ENCODE measurements at places on chromosomes 1 and 21. TPM values are rescaled to one million over a fixed set of nuclear protein-coding genes. Genes with fewer than 3 reads are reported as not detected.
A peak's percentile ranks its signal among the peaks of the same experiment; 100 is the strongest.

DNA sequence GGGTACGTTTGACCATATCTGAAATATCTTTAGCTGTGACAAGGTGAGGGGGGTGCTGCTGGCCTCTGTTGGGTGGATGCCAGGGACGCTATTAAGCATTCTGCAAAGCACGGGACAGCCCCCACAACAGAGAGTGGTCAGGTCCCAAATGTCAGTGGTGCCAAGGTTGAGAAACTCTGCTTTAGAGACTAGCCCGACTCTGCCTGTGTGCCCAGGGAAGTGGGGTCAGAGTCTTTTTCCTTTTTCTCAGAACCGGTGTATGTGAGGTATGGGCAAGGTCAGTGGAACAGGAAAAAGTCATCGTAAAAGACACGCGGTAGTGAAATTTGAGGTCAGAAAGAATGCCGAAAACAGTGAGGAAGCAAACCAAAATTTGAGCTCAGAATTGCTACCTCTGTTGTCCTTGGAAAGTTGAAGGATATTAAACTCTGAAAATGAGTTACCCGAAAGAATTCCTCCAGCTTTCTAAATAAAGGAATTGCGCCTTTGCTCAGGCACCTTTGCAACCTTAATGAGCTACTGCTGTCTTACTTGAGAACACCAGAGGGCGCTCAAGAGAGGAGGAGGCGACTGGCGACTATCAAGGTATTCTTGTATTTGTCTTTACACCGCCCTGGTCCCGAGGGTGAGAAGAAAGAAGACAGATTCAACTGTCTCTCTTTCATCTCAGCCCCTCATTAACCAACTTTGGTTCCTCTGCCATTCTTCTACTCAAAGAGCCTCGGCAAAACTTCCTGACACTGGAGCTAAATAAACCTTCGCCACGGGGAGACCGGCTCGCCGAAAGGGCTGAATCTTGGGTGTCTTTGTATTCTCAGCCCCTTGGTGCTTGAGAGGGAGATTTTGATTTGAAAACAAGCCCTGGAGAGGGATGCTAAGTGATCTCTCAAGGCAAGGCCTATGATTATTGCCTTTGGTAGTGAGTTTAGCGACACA lies 85.4 kb upstream of the OLIG2 start:
- DNase-seq: peak; percentile 18

DNA sequence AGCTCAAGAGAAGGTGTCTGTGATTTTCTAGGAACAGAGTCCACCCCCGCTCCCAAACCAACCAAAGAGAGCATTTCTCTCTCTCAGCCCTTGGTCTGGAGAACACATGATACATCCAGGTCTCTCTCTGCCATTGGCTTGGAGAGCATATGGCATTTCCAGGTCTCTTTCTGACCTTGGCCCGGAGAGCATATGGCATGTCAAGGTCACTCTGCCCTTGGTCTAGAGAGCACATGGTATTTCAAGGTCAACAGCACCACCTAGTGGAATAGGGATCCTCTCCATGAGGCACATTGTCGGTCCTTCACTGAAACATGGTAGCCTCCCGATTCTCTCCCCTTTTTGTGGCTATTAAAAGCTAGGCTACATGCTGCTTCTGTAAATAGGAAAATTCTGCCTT lies 437.7 kb upstream of the OLFM3 start:
- no peak for DNase-seq

- DNase-seq: no peak
These were observed 21.9 kb downstream of the RGS2 start for GRCh38 chr1:192830595-192831246.

GRCh38 chr1:152048416-152049009 lies 11.7 kb upstream of the S100A11 start:
- no peak for DNase-seq

GRCh38 chr1:29256394-29256793 lies 20.1 kb downstream of the PTPRU start:
- no peak for DNase-seq

DNA sequence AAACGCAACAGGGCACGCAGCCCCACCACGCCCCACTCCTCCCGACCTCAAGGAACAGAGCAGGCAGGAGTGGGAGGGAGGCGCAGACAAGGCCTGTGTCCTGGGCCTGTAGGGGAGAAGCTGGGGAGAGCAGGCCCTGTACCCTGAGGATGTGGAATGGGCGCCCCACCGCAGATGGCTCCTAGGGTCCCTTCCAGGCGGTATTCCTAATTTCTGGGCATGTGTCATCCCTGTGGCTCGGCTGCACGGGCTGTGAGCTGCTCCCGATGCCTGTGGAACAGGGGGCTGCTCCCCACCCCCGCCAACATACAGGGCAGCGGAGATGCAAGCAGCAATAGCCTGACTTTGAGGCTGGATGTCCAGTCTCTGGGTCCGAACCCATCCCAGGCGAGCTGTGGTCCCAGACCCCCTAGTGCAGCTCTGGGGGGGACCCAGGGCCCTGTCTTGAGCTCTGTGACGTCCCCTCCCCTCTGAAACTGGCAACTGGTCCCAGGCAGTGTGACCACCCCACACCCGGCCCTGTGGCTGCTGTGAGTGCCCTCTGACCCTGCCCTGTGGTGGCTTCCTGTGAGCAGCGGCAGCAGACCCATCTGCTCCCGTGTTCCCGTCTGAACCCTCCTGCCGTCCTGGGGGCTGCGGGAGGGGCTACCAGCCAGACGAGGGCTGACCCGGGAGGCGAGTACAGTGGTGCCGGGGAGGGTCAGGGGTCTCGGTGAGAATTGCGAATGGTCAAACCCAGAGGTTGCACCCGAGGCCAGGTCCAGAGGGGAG lies 13.9 kb upstream of the COL6A2 start:
- no peak for DNase-seq

GRCh38 chr21:43971201-43971991 lies 40.7 kb upstream of the TRAPPC10 start:
- DNase-seq: no peak

- peak; percentile 69 for DNase-seq
These were observed at the start of gene IRF2BP2 for GRCh38 chr1:234610061-234610665. Gene IRF2BP2 (minus strand): TSS chr1:234610178. CDS start chr1:234609494, 684 bp downstream.

DNA sequence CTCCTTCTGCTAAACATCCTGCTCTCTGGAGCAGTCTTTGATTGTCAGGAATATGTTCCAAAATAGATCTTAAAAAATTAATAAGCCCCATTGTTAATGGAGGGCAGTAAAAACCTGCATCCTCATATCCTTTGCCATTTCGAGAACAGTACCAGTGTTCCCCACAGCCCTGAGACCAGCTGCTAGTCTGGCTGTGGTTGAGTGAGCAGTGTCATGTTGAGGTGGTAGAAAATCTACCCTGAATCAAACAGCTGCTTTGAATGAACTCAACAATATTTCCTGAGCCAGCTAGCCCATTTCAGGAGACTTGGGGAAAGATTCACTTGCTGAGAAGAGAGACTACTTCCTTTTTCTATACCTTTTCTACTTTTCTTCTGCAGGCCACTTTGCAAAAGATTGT lies 24.4 kb downstream of the FABP3 start:
- DNase-seq: no peak

DNA sequence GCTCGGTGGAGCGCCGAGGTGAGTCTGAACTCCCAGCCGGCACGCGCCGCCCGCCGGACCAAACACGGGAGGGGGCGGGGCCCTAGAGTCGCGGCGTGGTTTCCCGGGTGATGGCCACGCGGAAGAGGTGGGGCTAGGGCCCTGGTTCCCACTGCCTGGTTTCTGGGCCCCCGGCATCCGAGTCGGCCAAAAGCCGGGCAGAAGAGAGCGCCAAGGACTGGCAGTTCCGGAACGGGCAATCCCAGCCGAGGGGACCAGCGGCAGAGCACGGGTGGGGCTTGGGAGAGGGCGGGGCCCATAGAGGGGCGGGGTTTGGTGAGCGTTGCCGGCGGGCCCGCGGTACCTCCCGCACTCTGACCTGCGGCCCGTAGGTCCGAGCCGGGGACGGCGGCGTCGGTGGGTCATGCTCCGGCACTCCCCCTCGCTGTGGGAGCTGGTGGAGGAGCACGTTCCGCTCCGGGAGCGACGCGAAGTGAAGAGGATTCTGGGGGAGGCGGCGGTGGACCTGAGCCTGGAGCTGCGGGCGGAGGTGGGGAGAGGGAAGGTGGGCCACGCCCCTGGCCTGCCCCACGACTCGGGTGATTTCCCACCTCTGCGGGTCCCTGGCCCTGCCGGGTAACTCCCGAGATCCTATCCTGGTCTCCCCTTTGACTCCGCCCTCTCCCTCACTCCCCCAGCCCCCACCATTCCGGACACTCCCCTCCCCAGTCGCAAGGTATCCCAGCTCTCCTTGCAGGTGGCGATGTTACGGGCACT lies at the start of gene CCDC24:
Gene CCDC24, plus strand, starts transcription at position 124 of the 756 bp plus-strand sequence. Its CDS starts 280 bp downstream, at position 404.
- peak; percentile 75 for DNase-seq

DNA sequence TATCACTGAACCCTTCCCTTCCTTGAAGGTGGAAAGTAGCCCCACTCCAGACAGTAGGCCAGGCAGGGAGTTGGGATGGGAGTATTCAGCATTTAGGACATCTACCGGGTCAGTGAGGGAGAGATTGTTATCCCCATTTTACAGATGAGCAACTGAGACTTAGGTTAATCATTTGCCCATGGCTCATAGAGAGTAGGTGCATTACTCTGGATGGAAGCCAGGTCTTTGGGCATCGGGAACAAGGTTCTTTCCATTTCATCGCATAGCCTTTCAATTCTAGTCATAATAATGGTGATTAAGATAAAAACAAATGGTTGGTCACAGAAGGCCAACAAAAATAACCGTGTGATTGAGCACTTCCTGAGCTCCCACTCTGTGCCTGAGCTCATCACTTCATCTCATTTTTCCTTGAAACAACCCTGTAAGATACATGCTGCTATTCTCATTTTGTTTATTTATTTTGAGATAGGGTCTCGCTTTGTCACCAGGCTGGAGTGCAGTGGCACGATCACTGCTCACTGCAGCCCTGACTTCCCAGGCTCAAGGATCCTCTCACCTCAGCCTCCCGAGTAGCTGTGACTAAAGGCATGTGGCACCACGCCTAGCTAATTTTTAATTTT lies 64.8 kb downstream of the NAV1 start:
- DNase-seq: no peak

GRCh38 chr1:212471286-212471685 lies 38.6 kb downstream of the NENF start:
- no peak for DNase-seq

GRCh38 chr1:1167398-1167821 lies 6.3 kb upstream of the TTLL10 start:
- no peak for DNase-seq

DNA sequence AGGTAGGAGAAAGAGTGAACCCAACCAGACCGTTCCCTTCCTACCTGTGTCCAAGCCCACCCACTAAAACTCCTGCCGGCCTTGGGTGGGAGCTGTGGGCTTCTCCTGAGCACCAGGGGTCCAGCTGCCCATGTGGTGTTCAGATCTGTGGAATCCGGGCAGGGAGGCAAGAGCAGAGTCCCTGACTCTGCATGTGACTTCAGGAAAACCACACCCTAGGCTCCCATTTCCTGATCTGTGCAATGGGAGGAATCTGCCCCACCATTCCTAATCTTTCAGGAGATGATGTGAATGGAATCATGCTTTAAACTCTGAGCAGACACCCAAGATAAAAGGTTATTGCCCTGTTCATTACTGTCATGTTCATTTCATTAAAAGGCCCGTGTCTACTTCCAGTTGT lies 27.6 kb downstream of the EIF2D start:
- no peak for DNase-seq

DNA sequence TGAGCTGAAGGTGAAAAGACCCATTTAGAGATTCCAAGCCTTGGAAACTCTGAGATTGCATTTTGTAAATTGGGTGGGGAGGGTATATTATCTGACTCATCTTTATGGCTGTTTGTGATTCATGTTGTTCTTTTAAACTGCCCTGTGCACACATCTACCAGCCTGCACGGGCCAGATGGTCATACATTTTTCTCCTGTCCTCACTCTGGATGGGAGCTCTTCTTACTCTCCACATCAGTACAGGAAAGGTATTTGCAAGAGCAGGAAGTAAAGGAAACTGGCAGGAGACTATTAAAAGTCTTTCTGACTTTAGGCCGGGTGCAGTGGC lies 14.3 kb upstream of the NMNAT2 start:
- no peak for DNase-seq

DNA sequence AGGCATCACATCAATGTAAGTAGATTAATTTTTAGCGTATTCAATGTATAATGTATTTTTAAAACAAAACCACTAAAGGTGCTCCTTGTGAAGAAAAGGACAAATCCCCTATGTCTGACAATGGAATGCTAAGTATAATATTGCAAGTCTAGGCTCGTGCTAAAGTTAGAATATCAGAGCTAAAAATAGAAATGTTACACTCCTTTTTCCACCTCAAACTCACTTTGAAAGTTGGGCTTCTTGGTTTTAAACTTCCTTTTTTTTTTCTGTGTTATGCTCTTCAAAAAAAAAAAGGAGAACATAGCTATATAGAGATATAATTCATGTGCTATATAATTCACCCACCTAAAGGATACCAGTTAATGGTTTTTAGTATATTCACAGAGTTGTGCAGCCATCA lies 3.6 kb upstream of the SERBP1 start:
- DNase-seq: no peak

DNA sequence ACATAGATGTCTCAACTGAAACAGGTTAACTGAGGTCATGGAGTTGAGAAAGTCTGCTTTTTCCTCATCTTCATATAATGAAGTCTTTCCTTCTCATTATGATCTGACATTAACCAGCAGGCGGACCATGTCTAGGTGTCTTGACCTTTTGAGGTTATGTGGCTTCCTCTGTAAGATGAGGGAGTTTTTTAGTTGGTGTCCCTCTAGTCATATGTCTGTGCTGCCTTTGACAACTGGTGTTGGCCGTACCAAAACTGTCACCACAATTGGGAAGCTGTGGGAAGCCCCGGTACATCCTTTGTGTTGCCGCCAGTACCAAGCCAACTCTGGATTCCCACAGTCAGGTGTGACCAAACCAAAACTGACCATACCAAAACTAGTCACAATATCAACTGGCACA lies 105.1 kb downstream of the PBX1 start:
- no peak for DNase-seq

GRCh38 chr1:182205351-182206022 lies 144.0 kb upstream of the ZNF648 start:
- DNase-seq: no peak

- DNase-seq: no peak
These were observed 165.0 kb upstream of the IRF2BP2 start for GRCh38 chr1:234774971-234775370.

- DNase-seq: no peak
These were observed 12.2 kb upstream of the GPR161 start for GRCh38 chr1:168148916-168149315.

GRCh38 chr1:188782220-188782841 lies 1695.3 kb downstream of the BRINP3 start:
- no peak for DNase-seq

- DNase-seq: no peak
These were observed 111.1 kb downstream of the TLR5 start for GRCh38 chr1:223031733-223032601.

- no peak for DNase-seq
These were observed 442.0 kb upstream of the RUNX1 start for GRCh38 chr21:35491114-35491513.

- DNase-seq: no peak
These were observed 204.0 kb upstream of the NFIA start for GRCh38 chr1:60878323-60878722.

- DNase-seq: no peak
These were observed 64.3 kb downstream of the TAS1R2 start for GRCh38 chr1:18795002-18795689.

- no peak for DNase-seq
These were observed 11.4 kb downstream of the VAV3 start for GRCh38 chr1:107953556-107953955.

The RGSL1 gene
- total RNA-seq: not detected

The TSACC gene
- total RNA-seq: not detected

The GCSAML gene
- 0.67 TPM for total RNA-seq

The ZBED6 gene
- 31.0 TPM for total RNA-seq

The IL19 gene
- not detected for total RNA-seq

The VANGL2 gene
- 0.07 TPM for total RNA-seq

The PGLYRP3 gene
- total RNA-seq: not detected

The IPP gene
- total RNA-seq: 12.8 TPM

The ERO1B gene
- 15.2 TPM for total RNA-seq

The LEFTY1 gene
- 0.39 TPM for total RNA-seq

The HDGF gene
- total RNA-seq: 87.6 TPM

The CCDC24 gene
- total RNA-seq: 1.2 TPM

Data from CD4-positive, CD25-positive, alpha-beta regulatory T cell (primary cell).